ENCODE measurements at places on chromosomes 1 and 21.
A peak's percentile ranks its signal among the peaks of the same experiment; 100 is the strongest.

GRCh38 chr1:181010789-181011188 is 11.9 kb downstream of the STX6 start:
- no peak for DNase-seq

- DNase-seq = peak; percentile 57
Observed at GRCh38 chr1:178727014-178727895, 2.2 kb downstream of the RALGPS2 start.

GRCh38 chr1:77624102-77624501 is 58.4 kb downstream of the ZZZ3 start:
- no peak for DNase-seq

- DNase-seq = no peak
Observed at GRCh38 chr1:244466724-244467123, 5.7 kb downstream of the CATSPERE start.

- no peak for DNase-seq
Observed at GRCh38 chr1:175200678-175201521, 8.3 kb upstream of the KIAA0040 start.

DNA sequence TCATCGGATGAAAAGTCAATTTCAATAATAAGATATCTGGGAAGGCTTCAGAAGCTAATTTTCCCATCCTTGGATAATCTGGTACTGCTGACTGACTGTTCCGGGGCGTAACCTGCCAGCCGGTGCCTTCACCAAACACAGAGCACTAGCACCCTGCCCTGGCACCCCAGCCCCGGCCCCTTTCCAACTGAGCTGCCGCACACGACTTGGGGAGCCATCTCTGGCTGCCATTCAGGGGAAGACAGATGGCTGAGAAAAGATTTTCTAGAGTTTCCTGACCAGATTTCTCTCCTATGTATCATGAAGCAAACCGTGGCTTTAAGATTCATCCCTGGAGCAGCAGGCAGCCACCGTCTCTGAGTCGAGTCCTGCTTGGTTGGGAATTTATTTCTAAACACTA is 96.0 kb upstream of the SYT6 start:
- no peak for DNase-seq

- DNase-seq = no peak
Observed at GRCh38 chr1:198199105-198199504, 42.3 kb downstream of the NEK7 start.

DNA sequence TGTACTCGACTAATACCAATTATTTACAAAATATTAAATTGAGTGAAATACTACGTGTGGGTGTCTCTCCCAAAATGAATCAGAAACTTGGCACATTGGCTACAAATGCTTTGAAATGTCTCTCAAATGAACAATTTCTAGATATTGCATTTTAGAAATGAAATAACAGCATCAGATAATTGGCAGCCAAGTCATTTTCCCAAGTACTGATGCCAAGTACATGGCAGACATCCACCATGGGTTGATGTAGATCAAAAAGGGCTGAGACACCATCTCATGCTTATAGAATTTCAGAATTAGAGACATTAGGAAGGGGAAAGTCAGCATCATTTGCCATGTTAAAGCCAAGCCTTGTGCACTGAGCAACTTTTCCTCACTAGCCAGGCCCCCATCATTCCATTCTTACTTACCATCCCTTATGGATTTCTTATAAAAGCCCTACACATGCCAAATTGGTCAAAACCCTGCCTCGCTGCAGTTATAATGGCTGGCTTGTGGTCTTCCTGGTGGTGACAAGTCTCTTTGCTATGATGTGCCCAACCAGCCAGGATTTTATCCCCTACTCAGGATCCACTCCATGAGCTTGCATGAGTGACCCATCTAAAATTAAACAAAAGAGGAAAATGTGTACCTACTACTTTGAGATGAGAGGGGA is 73.1 kb downstream of the GREM2 start:
- DNase-seq = no peak

GRCh38 chr1:28259934-28260802 is 850 bp downstream of the SESN2 start:
- DNase-seq = no peak

- no peak for DNase-seq
Observed at GRCh38 chr1:172342584-172343239, 77.8 kb upstream of the C1orf105 start.

- no peak for DNase-seq
Observed at GRCh38 chr1:228021355-228022030, 14.7 kb downstream of the WNT3A start.

DNA sequence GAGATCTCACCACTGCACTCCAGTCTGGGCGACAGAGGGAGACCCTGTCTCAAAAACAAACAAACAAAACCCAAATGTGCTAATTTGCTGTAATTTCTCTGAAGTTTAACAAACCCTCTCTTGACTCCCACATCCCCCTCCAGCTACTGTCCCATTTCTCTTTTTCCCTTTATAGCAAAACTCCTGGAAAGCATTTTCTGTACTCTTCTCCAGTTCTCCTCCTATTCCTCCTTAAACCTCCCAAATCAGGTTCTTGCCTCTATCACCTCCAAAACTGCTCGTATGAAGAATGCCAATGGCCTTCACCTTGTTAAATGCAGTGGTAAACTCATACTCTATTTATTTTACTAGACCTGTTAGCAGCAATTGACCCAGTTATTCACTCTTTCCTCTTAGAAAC is 3.7 kb upstream of the USP48 start:
- DNase-seq = no peak

GRCh38 chr1:18486195-18486594 is 5.5 kb downstream of the KLHDC7A start:
- no peak for DNase-seq

DNA sequence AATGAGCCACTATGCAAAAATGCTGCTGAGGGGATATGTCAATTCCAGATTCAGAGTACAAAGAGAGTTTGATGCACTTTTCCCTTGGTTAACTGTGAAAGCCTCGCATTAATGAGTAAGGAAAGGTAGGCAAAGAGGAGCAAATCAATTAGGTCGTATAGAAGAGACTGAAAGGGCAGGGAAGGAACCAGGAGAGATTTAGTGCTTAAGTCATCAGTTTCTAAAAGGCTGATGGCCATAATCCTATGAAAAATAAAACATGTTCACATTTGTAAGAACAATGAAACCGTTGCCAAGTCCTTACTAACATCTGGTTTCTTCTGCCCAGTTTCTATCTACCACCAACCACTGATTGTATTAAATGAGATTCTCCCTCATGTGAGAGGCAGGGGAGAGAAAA is 118.4 kb upstream of the PALMD start:
- DNase-seq = no peak

GRCh38 chr1:83511146-83511726 is 487.7 kb downstream of the TTLL7 start:
- no peak for DNase-seq
